Astrocyte (in vitro differentiated cells and primary cell): ENCODE measurements at places on chromosomes 1 and 21. TPM values are rescaled to one million over a fixed set of nuclear protein-coding genes. Genes with fewer than 3 reads are reported as not detected.
A peak's percentile ranks its signal among the peaks of the same experiment; 100 is the strongest.

GRCh38 chr1:159132271-159132881, 39.0 kb upstream of the CADM3 start:
- no peaks in the 10 kb centered on the region for H3K36me3 ChIP-seq
- H3K4me3 ChIP-seq, result no peak overlapping the region
- peak; percentile 5 for DNase-seq
- peaks cover 7% of the 10 kb centered on the region for H3K27me3 ChIP-seq
- H3K4me1 ChIP-seq, result no peaks in the 10 kb centered on the region

- H3K27me3 ChIP-seq, result no peaks in the 10 kb centered on the region
- H3K4me3 ChIP-seq, result no peak overlapping the region
- H3K36me3 ChIP-seq, result peaks cover 6% of the 10 kb centered on the region
- no peak overlapping the region for H3K27ac ChIP-seq
- peaks cover 22% of the 10 kb centered on the region for H3K4me1 ChIP-seq
Observed at GRCh38 chr1:228148935-228149405, 760 bp upstream of the GJC2 start.

DNA sequence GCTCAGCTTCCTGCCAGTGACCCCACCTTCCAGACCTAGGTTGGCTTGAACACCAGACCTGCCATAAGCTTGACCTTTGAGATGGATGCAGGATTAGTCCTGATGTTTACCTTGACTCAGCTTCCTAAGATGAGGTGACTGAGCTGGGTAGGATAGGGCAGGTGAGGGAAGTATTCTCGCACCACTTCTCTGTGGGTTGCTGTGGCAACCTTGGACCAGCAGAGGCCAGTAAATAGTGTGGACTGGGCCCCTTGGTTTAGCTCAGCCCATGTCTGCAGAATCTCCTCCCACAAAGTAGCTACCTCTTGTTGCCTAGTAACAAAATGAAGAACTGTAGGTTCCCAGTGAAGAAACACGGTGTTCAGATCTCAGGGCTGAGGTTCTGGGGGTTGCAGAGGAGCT, 8.4 kb downstream of the RPS6KA1 start:
- H3K4me3 ChIP-seq, result no peak overlapping the region
- no peak for DNase-seq
- no peaks in the 10 kb centered on the region for H3K36me3 ChIP-seq
- H3K27ac ChIP-seq, result no peak overlapping the region

- H3K36me3 ChIP-seq, result no peaks in the 10 kb centered on the region
- no peak for DNase-seq
- H3K4me3 ChIP-seq, result no peak overlapping the region
- no peak overlapping the region for H3K27ac ChIP-seq
Observed at GRCh38 chr1:225896937-225897549, 8.1 kb upstream of the LEFTY1 start.

Gene GSTM1
- not detected in 2 replicates for total RNA-seq

- no peak overlapping the region for H3K27ac ChIP-seq
- peak; percentile 74 for DNase-seq
- no peak overlapping the region for H3K4me3 ChIP-seq
- H3K27me3 ChIP-seq, result peaks cover 40% of the 10 kb centered on the region
Observed at GRCh38 chr1:205493241-205494085, 11.0 kb upstream of the CDK18 start.

DNA sequence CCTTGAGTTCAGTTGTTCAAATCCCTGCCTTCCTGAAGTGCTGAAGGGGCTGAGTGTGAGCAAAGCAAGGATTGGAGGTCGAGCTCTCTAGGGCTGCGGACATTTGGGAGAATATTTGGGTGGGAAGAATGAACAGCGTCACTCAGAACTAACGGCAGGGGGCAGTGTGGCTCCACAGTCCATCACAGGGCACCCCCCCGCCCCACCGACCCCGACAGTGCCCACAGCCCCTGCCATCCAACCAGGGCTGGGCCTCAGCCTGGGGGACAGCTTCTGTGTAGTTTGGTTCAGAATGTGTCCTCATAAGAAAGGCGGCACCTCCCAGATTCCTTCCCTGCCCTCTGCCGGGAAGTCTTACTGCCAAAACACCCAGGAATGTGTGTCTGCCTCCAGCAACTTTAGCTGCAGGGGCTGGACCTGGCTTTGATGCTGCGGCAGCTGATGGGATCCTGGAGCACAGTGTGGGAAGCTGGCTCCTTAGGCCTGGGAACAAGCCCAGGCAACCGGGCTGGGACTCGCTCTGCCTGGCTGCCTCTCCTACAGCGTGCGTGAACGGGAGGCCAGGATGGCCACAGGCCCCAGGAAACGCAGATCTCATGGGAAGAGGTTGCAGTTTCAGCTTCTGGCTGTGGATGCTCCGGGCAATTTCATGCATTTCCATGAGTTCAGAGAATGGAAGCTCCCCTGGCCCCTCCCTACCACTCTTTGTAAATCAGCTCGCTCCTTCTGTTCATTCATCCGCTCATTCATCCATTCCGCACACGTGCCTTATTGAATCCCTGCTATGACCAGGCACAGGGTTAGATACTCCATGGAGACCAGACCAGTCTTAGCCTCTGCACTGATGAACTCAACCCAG, 104.9 kb upstream of the TMPRSS2 start:
- DNase-seq, result peak; percentile 98
- H3K27me3 ChIP-seq, result peaks cover 4% of the 10 kb centered on the region
- H3K36me3 ChIP-seq, result no peaks in the 10 kb centered on the region
- peaks cover 39% of the 10 kb centered on the region for H3K4me1 ChIP-seq
- H3K27ac ChIP-seq, result peak overlapping the region; percentile 78

DNA sequence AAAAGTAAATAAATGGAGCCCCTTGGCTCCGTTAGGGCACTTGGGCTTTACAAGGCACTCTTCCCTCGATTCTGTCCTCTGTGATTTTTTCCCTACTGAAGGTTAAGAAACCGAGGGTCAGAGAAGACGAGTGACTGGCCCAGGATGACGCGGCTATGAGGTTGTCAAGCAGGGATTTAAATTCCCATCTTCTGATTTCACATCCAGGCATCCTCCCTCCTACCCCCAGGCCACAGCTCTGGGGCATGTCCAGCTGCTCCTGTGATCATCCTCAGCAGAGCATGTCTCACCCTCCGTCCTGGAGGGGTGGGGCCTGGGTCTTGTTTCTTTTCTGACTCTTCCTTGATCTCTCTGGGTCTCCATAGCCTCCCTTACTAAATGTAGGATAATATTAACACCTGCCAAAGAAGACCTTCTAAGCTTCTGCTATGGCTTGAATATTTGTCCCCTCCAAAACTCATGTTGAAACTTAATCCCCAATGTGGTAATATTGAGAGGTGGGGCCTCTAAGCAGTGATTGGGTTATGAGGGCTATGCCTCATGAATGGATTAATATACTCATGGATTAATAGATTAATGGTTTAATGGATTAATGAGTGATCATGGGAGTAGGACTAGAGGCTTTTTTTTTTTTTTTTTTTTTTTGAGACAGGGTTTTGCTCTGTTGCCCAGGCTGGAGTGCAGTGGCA, 4.6 kb downstream of the CRYBG2 start:
- DNase-seq, result peak; percentile 67
- H3K4me3 ChIP-seq, result no peak overlapping the region
- no peaks in the 10 kb centered on the region for H3K36me3 ChIP-seq
- no peaks in the 10 kb centered on the region for H3K27me3 ChIP-seq
- H3K4me1 ChIP-seq, result peaks cover 30% of the 10 kb centered on the region
- H3K27ac ChIP-seq, result peak overlapping the region; percentile 32

Gene S100A2
- 3.0 and 3.8 TPM in 2 replicates for total RNA-seq

DNA sequence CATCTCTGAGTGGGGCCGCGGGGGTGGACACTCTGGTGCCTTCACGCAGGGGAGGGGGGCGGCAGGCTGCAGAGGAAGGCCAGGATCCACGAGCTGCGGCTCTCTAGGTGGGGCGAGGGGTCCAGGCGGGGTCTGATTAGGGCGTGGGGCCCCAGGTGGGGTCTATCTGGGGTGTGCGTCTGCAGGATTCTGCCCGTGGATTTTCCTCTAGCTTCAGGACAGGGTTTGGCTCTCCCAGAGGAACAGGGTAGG, 6.3 kb downstream of the JMJD4 start:
- peaks cover 3% of the 10 kb centered on the region for H3K36me3 ChIP-seq
- H3K27me3 ChIP-seq, result no peaks in the 10 kb centered on the region
- H3K4me3 ChIP-seq, result peak overlapping the region; percentile 41
- no peak for DNase-seq
- H3K4me1 ChIP-seq, result peaks cover 8% of the 10 kb centered on the region

Gene SLAMF9
- total RNA-seq, result 0.43 TPM in 1 of 2 replicates, not detected in the other

Gene HRNR
- total RNA-seq, result not detected in 2 replicates

DNA sequence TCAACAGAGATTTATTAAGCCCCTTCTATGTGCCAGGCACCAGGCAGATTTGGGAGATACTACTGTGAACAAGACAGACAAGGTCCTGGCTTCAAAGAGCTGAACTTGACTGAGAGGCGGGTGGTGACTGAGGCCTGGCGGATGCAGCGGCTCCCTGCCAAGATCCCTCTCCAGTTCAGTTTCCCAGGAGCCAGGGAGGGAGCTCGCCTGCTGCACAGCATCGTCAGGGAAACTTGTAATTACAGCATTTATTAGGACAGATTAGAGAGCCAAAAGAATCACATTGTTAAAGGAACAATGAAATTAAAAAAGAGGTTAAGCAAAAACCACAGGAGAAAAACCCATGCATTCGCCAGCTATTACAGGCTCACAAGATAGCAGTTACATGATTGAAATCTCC, 55.3 kb downstream of the ETS2 start:
- no peak overlapping the region for H3K27ac ChIP-seq
- H3K4me1 ChIP-seq, result no peaks in the 10 kb centered on the region
- no peak overlapping the region for H3K4me3 ChIP-seq
- no peaks in the 10 kb centered on the region for H3K36me3 ChIP-seq
- no peaks in the 10 kb centered on the region for H3K27me3 ChIP-seq

Gene FCGR2B
- not detected in 2 replicates for total RNA-seq

DNA sequence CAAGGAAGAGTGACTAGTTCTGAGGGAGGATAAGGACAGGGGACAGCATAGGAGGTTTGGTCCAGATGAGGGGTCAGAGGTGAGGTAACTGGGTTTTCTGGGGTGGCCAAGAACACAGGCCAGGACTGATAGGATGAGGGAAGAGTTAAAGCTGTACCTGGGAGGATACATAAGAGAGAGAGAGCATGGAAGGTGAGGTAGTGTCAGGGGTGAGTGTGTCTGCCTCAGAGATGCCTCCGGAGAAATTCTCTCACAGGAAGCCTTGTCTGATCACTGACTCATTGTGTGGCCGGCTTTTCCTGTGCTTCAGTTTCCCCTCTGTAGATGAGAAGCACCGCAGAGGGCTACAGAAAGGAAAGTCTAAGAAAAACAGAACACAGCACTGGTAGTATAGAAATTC, 40.2 kb downstream of the FASLG start:
- peak; percentile 63 for DNase-seq
- H3K4me3 ChIP-seq, result no peak overlapping the region
- no peaks in the 10 kb centered on the region for H3K27me3 ChIP-seq
- H3K27ac ChIP-seq, result no peak overlapping the region

GRCh38 chr1:178645157-178645807, 79.8 kb upstream of the RALGPS2 start:
- H3K27me3 ChIP-seq, result no peaks in the 10 kb centered on the region
- H3K27ac ChIP-seq, result peak overlapping the region; percentile 28
- no peak for DNase-seq
- H3K4me1 ChIP-seq, result peaks cover 8% of the 10 kb centered on the region

Gene APCS
- not detected in 2 replicates for total RNA-seq

GRCh38 chr1:232792949-232793348, 12.3 kb upstream of the MAP10 start:
- H3K27me3 ChIP-seq, result no peaks in the 10 kb centered on the region
- H3K36me3 ChIP-seq, result no peaks in the 10 kb centered on the region
- no peak overlapping the region for H3K4me3 ChIP-seq
- DNase-seq, result no peak

DNA sequence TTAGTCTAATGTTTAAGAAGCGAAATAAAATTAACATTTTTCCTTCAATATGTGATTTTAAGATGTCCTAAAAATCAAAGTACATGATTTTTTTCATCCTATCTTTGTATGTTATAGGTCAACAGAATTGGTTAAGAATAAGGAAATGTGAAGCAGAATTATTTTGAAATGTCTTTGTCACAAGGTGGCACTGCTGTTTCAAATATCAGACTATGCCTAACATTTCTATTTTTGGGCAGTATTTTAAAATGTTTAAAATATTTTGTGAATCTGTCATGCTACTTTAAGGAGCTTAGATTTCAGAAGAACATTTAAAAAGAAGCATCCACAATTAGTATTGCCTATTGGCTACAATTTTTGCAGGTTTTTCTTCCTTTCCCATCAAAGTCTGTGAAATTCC, 38.7 kb downstream of the AMY1C start:
- H3K4me3 ChIP-seq, result no peak overlapping the region
- no peaks in the 10 kb centered on the region for H3K27me3 ChIP-seq
- H3K4me1 ChIP-seq, result no peaks in the 10 kb centered on the region
- H3K27ac ChIP-seq, result no peak overlapping the region
- no peak for DNase-seq
- no peaks in the 10 kb centered on the region for H3K36me3 ChIP-seq

Gene RBM11
- total RNA-seq, result 2.6 and 3.4 TPM in 2 replicates

DNA sequence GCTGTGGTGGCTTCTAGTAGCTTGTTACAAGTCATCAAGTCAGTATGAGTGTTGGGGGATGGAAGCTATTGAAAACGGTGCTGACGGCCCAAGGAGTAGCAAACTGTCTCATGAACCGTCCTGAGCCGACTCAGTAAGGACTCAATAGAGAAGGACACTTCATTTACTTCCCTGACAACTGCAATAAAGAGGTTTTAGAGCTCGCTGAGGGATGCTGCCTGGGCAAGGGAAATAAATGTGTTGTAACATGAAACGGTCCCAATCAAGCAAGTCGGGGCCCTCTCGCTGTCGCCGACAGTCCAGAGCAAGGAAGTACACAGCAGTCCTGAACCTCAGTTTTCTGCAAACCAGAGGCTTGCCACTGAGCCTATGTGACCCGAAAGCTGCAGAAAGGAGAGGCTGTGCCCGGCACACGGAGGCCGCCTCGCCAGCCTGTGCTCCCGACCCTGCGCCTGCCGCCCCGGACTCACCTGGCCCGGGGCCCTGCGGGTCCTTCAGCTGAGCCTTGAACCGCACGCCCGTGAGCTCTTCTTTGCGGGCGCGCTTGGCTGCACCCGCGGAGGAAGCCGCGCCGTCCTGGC, 423 bp downstream of the URB1 start:
- H3K4me1 ChIP-seq, result peaks cover 27% of the 10 kb centered on the region
- peak overlapping the region; percentile 88 for H3K4me3 ChIP-seq
- DNase-seq, result no peak
- H3K27ac ChIP-seq, result peak overlapping the region; percentile 34

DNA sequence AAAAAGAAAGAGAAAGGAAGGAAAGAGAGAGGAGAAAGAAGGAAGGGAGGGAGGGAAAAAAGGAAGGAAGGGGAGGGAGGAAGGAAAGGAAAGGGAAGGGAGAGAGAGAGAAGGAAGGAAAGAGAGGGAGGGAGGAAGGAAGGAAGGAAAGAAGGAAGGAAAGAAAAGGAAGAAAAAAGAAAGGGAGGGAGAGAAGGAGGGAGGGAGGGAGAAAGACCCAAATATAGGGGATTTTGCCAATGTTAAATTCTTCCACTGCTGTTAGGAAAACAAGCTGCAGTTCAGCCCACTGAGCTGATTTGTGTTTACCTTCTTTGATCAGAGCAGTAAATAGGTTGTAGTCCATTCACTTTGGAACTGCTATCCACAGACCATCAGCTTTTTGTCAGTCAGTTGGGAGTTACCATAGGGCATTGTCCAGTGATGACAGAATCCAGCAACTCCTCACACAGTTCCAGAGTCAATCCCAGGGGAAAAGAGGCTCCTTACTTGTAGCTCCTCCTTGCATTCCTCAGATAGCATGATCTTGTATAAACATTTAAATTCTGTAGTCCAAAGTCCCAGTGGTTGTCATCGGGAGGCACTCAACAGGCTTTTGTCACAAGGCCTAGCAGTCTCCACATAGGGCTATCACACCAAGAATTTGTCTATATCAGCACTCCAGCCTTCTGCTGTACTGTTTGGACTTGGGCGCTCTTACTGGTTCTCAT, 13.5 kb upstream of the PPP1R8 start:
- no peaks in the 10 kb centered on the region for H3K27me3 ChIP-seq
- peaks cover 32% of the 10 kb centered on the region for H3K36me3 ChIP-seq
- no peaks in the 10 kb centered on the region for H3K4me1 ChIP-seq
- H3K27ac ChIP-seq, result no peak overlapping the region
- DNase-seq, result peak; percentile 20
- H3K4me3 ChIP-seq, result no peak overlapping the region

Gene MRPS6
- 57.8 and 67.5 TPM in 2 replicates for total RNA-seq
